ENCODE measurements at places on chromosomes 4 and X. TPM values are rescaled to one million over a fixed set of nuclear protein-coding genes. Genes with fewer than 3 reads are reported as not detected.

The SRPX gene
- total RNA-seq = 6.9 TPM

The SLC25A5 gene
- 753 TPM for total RNA-seq

The ATP8A1 gene
- total RNA-seq = 0.02 TPM

The RBM3 gene
- total RNA-seq = 326 TPM

The SSX2B gene
- not detected for total RNA-seq

The FGF13 gene
- 0.14 TPM for total RNA-seq

The ABCD1 gene
- total RNA-seq = 3.3 TPM

The HPSE gene
- 0.92 TPM for total RNA-seq

The CT83 gene
- total RNA-seq = not detected

The LDB2 gene
- not detected for total RNA-seq

The AFF2 gene
- not detected for total RNA-seq

The OPRPN gene
- total RNA-seq = not detected

The LRRC66 gene
- total RNA-seq = 0.18 TPM

The FAT1 gene
- 163 TPM for total RNA-seq

The MAGEC3 gene
- not detected for total RNA-seq

The MTNR1A gene
- 0.49 TPM for total RNA-seq

The GAGE13 gene
- total RNA-seq = not detected

The DDX53 gene
- not detected for total RNA-seq

The PABPC4L gene
- 0.16 TPM for total RNA-seq
